ENCODE measurements at places on chromosomes 12 and 14.

GRCh38 chr12:129961091-129961490, 57.3 kb upstream of the TMEM132D start:
- H3K4me3 ChIP-seq, result no peak overlapping the region
- no peaks in the 10 kb centered on the region for H3K36me3 ChIP-seq
- no peak overlapping the region for H3K27ac ChIP-seq
- no peak for DNase-seq

- no peak overlapping the region for H3K4me3 ChIP-seq
- H3K4me1 ChIP-seq, result no peaks in the 10 kb centered on the region
- H3K27me3 ChIP-seq, result no peaks in the 10 kb centered on the region
- DNase-seq, result no peak
- no peak overlapping the region for H3K27ac ChIP-seq
These were observed 12.7 kb upstream of the STON2 start for GRCh38 chr14:81412779-81413178.

- H3K4me3 ChIP-seq, result no peak overlapping the region
- DNase-seq, result no peak
- no peak overlapping the region for H3K27ac ChIP-seq
- peaks cover 9% of the 10 kb centered on the region for H3K27me3 ChIP-seq
- no peaks in the 10 kb centered on the region for H3K4me1 ChIP-seq
- H3K36me3 ChIP-seq, result no peaks in the 10 kb centered on the region
These were observed 1.5 kb upstream of the GALNT6 start for GRCh38 chr12:51392556-51393237.

GRCh38 chr14:100775351-100775830, 48.7 kb downstream of the DLK1 start:
- H3K4me3 ChIP-seq, result no peak overlapping the region
- no peaks in the 10 kb centered on the region for H3K36me3 ChIP-seq
- no peak for DNase-seq
- no peaks in the 10 kb centered on the region for H3K27me3 ChIP-seq
- no peaks in the 10 kb centered on the region for H3K4me1 ChIP-seq
- H3K27ac ChIP-seq, result no peak overlapping the region

- no peaks in the 10 kb centered on the region for H3K4me1 ChIP-seq
- H3K27ac ChIP-seq, result no peak overlapping the region
- no peaks in the 10 kb centered on the region for H3K36me3 ChIP-seq
- no peaks in the 10 kb centered on the region for H3K27me3 ChIP-seq
These were observed 19.7 kb upstream of the NR1H4 start for GRCh38 chr12:100453951-100454350.

DNA sequence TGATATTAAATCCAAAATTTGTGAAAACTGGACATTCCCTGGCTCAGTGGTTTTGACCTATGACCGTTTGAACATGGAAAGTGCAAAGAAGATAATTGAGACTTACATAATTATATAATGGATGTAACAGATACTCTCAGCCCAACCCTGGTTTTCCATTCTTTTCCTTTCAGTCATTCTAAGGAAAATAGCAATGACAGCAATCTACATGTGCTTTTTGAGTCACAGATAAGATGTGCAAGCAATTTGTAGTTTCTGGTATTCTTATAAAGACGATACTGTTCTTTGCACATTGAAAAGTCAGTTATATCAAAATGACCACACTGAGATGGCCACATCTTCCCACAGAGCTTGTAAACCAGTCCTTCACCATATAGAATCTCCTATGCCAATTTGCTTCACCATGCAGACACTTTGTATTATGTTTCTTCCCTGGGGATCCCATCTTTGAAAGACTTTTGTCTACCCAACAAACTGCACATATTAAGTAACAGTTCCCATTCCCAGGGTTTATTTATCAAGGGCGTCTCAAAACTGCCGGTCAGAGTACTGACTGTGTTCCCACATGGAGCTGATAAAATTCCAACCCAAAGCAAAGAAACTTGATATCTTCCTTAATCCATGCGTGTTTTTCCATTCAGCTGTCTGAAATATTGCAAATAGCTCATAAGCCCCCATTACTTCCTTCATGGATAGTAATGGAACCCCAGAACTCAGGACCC, 34.8 kb downstream of the PLXNC1 start:
- H3K4me3 ChIP-seq, result no peak overlapping the region
- no peaks in the 10 kb centered on the region for H3K4me1 ChIP-seq
- no peaks in the 10 kb centered on the region for H3K36me3 ChIP-seq
- H3K27ac ChIP-seq, result no peak overlapping the region

GRCh38 chr14:25756876-25757275, 706.9 kb upstream of the STXBP6 start:
- H3K27me3 ChIP-seq, result no peaks in the 10 kb centered on the region
- H3K4me1 ChIP-seq, result no peaks in the 10 kb centered on the region
- no peak overlapping the region for H3K4me3 ChIP-seq
- H3K36me3 ChIP-seq, result no peaks in the 10 kb centered on the region
- no peak for DNase-seq
- H3K27ac ChIP-seq, result no peak overlapping the region
